ENCODE measurements at places on chromosomes 5 and 9.
A peak's percentile ranks its signal among the peaks of the same experiment; 100 is the strongest.

GRCh38 chr9:94850540-94851434 is 124.3 kb downstream of the AOPEP start:
- no peak for DNase-seq

DNA sequence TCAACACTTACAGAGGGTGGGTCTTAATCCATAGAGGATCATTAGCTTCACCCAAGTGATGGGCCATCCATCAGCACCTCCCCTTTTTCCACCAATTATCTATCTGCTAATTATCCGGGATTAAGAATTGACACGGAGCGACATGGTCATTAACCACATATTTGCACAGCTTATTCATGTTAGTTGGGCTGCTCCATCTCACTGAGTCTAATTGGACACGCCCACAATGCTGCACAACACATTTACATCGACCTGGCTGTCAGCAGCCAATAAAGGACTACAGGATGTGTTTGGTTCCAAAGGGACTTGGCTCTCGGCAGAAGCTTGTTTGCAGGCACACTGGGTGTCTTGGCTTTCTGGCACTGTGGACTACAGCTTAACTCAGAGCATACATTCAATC is 21.6 kb downstream of the FOXE1 start:
- no peak for DNase-seq

- DNase-seq = no peak
These were observed 8.1 kb upstream of the ZBTB43 start for GRCh38 chr9:126796758-126797157.

DNA sequence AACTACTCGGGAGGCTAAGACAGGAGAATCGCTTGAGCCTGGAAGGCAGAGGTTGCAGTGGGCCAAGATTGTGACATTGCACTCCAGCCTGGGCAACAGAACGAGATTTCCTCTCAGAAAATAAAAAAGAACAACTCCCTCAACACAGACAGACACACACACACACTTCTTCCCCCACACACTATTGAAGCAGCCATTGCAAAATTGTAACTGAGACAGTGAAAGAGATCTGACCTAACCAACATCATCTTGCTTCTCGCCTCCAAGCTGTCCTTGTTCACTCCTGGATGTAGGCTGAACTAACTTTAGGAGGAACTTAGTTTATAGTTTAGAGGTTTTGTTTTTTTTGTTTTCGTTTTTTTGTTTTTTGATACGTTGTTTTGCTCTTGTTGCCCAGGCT is 13.0 kb upstream of the PLIN2 start:
- no peak for DNase-seq

GRCh38 chr5:10339058-10339811 is 14.3 kb upstream of the MARCHF6 start:
- DNase-seq = no peak

DNA sequence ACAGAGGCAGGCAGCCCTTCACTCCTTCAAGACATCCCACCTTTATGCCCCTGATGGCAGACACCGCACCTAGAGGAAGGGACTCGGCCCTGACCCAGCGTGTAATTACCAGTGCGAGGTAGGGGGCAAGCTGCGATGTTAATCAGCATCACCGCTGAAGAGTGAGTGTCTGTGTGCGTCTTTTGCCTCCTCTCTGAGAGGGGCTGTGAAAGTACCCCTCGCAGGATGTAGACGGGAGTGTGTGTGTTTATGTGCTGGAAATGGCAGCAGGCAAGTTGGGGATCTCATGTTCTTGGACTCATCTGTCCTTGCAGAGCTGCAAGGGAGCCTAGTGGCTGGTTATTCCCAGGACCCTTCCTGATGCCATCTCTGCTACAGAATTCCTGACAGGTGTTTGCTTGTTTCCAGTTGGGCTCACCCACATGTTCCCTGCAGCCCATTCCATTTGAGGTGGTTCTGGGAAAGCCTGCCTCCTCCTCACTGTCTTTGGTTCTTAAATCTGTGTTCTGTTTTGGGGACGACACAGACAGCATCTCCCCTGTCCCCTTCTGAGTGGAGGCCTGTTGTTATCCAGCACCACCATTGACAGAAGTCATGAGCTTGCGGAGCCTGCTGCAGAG is 70.5 kb downstream of the ZNF618 start:
- no peak for DNase-seq

GRCh38 chr5:140923601-140924000 is 2.5 kb upstream of the PCDHAC1 start:
- no peak for DNase-seq

DNA sequence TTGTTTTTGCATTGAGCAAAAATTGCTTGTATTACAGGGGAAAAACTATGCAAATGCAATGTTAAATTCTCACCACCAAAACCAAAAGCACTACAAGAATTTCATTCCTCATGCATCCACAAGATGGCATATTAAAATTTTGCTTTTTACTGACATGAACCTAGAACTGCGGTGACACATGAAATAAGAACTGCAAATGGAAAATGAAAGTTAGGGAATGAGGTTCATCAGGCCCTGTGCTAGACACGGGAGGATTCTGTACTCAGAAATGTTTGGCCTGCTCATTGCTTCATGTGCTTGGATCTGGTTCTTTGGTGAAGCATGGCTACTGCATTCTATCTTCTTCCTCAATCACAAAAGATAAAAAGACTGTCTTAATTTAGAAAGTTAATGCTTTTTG is 9.1 kb upstream of the RFK start:
- peak; percentile 92 for DNase-seq

DNA sequence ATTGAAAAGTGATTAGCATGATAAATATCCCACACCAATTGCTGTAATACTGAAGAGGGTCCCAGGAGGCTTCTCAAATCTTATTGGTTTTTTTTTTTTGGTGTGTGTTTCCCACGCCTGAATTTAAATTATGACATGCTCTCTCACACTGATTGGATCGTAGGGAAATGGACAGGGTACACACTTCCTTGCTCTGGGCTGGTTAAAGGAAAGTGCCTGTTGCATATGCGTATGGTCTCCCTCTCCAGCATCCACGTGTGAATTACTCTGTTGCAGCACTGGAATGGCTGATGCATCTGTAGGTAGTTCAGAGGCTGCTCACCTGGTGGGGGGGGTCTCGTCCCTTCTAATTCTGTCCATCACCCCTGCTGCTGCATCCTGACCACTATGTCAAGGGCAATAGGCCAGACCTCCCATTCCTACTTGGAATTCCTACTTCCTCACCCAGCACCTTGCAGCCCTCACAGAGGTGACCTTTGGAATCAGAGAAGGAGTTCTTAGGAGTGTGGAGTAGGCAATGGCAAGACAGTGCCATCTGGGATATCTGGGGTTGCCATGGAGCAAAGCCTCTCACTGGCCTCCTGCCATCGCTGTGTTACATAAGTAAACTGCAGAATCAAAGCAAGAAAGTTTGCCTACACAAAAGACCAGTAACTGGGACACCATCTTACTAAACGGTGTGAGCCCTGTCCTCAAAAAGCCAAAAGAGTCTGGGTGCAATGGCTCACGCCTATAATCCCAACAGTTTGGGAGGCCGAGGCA is 71.4 kb upstream of the FBXW11 start:
- no peak for DNase-seq

DNA sequence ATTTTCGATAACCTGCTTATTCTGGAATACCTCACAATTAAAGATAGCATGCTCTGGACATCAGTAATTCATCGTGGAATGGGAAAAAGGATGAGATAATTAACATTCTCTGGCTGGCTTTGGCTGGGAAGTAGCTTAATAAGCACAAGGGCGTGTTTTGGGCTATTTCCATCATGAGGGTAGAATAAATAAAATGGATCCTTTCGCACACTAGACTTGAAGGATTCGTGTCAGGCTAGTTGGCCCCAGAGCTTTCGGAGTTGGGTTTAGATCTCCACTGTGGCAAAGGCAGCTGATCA is 151.2 kb upstream of the ADRA1B start:
- DNase-seq = peak; percentile 78

DNA sequence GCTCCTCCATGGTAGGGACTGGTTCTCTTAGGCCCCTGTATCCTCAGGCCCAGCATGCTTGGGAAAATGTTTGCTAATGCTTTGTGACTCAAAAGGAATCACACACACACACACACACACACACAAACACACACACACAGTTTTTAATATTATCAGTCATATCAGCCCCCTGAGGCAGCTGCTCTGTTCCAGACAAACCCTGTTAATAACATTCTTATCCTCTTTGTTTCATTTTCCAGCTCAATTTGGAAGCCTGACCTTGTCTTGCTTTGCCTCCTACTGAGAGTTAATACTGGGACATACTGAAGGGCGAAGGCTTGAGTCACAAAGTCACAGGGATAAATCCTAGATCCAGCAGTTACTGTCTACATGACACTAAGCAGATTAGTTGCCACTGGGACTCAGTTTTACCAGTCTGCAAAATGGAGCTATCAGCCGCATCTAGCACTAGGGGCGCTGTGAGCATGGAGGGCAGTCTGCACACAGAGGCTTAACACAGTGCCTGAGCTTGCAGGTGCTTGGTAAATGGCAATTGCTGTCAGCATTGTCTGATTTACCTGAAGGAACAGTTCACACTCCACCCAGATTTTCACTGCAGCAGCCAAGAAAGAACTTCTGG is 37.1 kb upstream of the KCNMB1 start:
- no peak for DNase-seq

GRCh38 chr9:32841314-32841713 is 58.0 kb downstream of the TMEM215 start:
- no peak for DNase-seq

DNA sequence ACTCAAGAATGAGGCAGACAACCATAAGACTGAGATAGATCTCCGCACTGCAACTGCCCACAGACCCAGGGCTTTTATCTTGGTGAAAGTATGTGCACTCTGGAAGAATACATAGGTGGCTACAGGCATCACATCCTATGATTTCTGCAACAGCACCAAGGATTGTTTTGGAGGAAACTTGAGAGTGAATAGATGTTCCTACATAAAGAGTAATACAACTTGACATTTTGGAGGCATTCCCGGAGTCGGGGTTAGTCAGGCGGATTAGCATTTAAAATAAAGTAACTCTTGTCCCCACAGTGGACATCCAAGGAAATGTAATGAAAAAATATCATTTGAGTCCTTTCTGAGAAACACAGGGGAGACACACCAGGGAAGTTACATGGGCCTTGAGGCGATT is 26.7 kb downstream of the TMEM174 start:
- DNase-seq = no peak

GRCh38 chr5:110056580-110057114 is 366.9 kb downstream of the MAN2A1 start:
- DNase-seq = no peak

- peak; percentile 89 for DNase-seq
These were observed 8.3 kb downstream of the MVB12B start for GRCh38 chr9:126334721-126335621.

- no peak for DNase-seq
These were observed 75.4 kb downstream of the PRR16 start for GRCh38 chr5:120539471-120539870.

DNA sequence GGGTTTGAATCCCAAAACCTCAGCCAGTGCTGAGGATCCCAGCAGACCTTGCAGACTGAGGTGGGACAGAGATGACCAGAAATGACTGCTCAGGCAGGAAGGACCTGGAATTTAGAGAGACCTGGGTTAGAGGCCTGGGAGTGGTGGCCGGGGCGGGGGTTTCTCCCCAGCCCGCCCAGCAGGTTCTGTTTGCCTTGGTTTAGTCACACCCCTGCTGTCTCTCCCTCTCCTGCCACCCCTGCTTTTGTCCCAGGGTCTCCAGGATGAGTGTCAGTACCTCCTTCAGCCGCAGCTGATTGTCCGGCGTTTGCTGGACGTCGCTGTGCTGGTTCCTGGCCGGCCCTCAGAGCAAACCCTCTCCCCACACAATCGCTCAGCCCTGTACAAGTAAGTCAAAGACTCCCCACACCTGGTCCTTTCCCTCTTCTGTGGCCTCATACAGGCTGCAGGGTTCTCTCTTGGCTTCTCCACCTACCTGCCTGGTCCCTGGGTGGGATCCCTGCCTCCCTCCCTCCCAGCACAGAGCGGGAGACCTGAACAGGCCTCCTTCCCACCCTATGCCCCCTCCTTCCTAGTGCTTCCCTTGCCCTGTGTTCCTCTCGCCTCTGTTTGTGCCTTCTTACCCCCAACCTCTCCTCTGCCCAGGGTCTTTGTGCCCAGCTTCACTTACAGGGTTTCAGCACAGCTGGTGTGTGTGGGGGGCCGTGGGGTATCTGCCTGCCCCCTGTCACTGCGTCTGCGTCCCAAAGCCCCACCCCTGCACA is 12.0 kb downstream of the TMEM8B start:
- no peak for DNase-seq

GRCh38 chr5:3336666-3337065 is 259.0 kb upstream of the IRX1 start:
- no peak for DNase-seq

DNA sequence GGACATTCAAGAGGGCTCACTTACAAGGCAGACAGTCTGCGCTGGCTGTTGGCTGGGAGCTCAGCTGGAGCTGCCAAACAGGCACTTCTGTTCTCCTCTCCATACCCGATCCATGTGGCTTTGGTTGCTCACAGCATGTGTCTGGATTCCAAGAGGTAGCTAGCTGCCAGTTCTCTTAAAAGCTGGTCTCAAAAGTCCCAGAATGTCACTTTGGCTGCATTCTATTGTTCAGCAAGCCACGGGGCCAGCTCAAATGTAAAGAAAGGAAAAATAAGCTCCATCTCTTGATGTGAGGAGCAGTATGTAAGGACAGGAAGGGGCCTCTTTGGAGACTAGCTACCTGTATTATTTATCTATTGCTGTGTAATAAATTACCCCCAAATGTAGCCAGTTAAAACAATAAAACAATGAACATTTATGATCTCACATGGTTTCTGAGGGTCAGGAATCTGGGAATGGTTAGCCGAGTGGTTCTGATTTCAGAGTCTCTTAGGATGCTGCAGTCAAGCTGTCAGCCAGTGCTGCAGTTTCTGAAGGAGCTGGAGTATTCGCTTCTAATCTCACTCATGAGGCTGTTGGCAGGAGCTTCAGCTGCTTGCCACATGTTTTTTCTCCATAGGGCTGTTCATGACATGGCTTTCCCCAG is 112.7 kb upstream of the CLINT1 start:
- no peak for DNase-seq

GRCh38 chr9:96523374-96523773 is 73.4 kb downstream of the HABP4 start:
- DNase-seq = no peak

DNA sequence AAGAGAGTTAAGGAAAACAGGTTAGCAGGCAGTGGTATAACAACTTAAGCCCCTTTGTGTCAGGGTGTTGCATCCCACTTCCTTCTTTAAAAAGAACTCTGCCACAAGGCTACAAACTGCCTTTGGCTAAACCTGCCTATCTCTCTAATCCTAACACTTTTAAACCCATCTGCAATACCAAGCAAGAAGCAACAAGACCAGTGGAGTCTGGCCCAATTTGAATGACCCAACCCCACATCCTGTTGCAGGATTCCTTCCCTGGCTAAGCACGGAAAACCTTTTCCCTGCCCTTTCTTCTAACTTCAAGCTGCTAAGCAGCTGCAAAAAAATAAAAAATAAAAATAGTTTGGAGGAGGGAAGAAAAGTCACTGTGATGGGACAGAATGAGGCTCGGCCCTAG is 27.1 kb downstream of the ABCA1 start:
- DNase-seq = no peak

- DNase-seq = no peak
These were observed 110.9 kb upstream of the PRRC1 start for GRCh38 chr5:127406326-127407121.

DNA sequence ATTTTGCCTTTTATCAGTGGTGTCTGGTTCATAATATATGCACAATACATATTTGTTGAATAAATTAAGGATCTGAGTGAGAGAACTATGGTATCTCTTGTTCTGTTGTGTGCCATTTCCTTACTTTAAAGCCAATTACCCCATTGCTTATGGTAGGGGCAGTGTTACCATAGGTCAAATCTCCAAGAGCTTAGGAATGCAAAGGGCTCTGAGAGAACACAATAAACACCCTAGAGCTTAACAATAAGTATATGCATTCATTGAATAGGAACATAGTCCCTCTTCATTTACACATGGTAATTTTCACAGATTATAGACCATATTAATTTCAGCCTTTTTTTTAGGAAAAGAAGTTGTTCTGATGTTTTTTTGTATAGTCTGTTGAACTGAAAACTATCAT is 112.2 kb downstream of the MCTP1 start:
- DNase-seq = no peak

Measured in trophoblast cell (in vitro differentiated cells and primary cell).